ENCODE measurements at places on chromosomes 5 and 9. TPM values are rescaled to one million over a fixed set of nuclear protein-coding genes. Genes with fewer than 3 reads are reported as not detected.

TAF11L10 gene
- total RNA-seq, result not detected

PCDHB13 gene
- 2.6 TPM for total RNA-seq

BTNL3 gene
- not detected for total RNA-seq

PTGDS gene
- total RNA-seq, result 38.8 TPM

PCDHB6 gene
- 0.42 TPM for total RNA-seq

NPR3 gene
- 0.25 TPM for total RNA-seq

PDE6A gene
- total RNA-seq, result not detected

ADAMTSL2 gene
- 2.9 TPM for total RNA-seq

CCDC192 gene
- not detected for total RNA-seq

DNA sequence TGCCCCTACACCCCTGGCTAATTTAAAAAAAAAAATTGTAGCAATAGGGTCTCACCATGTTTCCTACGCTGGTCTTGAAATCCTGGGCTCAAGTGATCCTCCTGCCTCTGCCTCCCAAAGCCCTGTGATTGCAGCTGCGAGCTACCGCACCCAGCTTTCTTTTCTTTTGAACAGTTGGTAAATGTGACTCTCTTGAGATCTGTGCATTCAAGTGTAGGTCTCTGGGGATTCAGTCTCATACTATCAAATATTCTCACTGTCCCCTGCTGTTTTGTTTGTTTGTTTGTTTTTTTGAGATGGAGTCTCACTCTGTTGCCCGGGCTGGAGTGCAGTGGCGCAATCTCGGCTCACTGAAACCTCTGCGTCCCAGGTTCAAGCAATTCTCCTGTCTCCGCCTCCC, 42.3 kb upstream of the CXXC5 start:
- H3K27me3 ChIP-seq, result no peaks in the 10 kb centered on the region
- H3K27ac ChIP-seq, result no peak overlapping the region
- DNase-seq, result no peak
- H3K4me1 ChIP-seq, result no peaks in the 10 kb centered on the region

DNA sequence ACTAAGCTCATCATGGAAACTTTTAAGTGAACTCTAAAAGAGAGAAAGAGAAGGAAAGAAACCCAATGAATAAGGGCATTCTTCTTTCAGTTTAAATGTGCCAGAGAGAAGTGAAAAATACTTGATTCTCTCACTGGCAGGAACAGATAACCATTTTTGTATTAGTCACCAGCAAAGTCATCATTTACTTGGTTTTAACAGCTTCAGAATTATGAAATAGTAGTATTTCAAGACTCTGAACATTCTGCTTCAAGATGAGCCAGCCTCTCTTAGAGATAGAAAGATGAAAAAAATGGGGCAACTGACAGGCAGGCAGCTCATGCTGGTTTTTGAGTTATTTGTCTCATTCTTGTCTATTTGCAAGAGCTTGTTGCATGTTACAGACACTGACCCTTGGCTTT, 103.5 kb downstream of the GCNT1 start:
- no peak for DNase-seq
- H3K27me3 ChIP-seq, result no peaks in the 10 kb centered on the region
- no peaks in the 10 kb centered on the region for H3K36me3 ChIP-seq
- H3K27ac ChIP-seq, result no peak overlapping the region
- H3K4me1 ChIP-seq, result no peaks in the 10 kb centered on the region

DNA sequence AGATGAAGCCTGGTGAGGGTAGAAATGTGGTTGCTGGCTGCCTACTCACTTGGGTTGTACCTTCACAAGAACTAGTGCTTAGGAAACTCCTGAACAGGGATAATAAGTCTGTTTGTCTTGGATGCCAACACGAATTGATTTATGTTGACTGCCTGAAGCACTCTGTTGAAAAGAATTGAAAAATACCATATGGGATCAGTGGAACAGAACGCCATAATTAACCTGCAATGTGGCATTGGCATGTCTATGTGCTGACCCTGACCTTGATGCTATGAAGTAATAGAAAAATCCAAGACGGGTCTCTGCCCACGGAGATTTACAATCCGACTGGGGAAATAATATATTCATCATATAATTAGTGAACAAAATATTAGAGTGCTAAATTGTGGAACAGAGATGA, 10.5 kb downstream of the LIX1 start:
- H3K27me3 ChIP-seq, result no peaks in the 10 kb centered on the region
- H3K4me3 ChIP-seq, result no peak overlapping the region
- H3K36me3 ChIP-seq, result no peaks in the 10 kb centered on the region
- H3K4me1 ChIP-seq, result no peaks in the 10 kb centered on the region
- no peak overlapping the region for H3K27ac ChIP-seq

DNA sequence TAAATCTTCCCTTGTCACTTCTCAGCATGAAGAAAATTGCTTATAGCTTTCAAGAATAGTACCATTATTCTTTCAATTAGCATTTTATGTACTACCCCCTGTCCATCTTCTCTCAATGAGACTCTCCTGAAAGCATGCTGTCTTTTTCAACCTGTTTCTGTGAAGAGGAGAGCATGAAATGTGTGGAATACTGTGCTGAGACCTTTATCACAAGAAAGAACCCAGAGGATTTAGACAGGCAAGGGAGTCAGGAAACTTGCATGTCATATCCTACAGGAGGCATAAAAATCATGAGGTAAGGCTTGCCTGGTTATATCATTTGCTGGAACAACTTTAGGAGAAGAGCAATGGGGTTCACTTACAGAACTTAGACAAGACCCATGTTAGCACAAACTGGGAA, 56.7 kb upstream of the LPAR1 start:
- DNase-seq, result no peak
- no peak overlapping the region for H3K4me3 ChIP-seq
- H3K27ac ChIP-seq, result no peak overlapping the region
- H3K36me3 ChIP-seq, result no peaks in the 10 kb centered on the region

GRCh38 chr9:4365055-4365454, 65.2 kb upstream of the GLIS3 start:
- no peaks in the 10 kb centered on the region for H3K36me3 ChIP-seq
- no peak for DNase-seq
- H3K4me3 ChIP-seq, result no peak overlapping the region

DNA sequence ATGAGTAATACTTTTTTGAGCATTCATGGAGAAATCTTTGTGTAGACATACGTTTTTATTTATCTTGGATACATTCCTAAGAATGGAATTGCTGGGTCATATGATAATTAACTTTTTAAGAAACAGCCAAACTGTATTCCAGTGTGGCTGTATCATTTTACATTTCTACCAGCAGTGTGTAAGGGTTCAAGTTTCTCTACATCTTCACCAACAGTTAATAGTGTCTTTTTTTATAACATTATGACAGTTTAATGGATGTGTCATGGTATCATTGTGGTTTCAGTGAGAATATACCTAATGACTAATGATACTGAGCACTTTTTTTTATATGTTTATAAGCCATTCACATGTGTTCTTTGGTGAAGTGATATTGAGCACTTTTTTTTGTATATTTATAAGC, 52.4 kb downstream of the NIPBL start:
- DNase-seq, result no peak
- no peak overlapping the region for H3K4me3 ChIP-seq

- no peaks in the 10 kb centered on the region for H3K27me3 ChIP-seq
- no peak for DNase-seq
- H3K36me3 ChIP-seq, result no peaks in the 10 kb centered on the region
These were observed 128.5 kb upstream of the FAM174A start for GRCh38 chr5:100406640-100407039.

DNA sequence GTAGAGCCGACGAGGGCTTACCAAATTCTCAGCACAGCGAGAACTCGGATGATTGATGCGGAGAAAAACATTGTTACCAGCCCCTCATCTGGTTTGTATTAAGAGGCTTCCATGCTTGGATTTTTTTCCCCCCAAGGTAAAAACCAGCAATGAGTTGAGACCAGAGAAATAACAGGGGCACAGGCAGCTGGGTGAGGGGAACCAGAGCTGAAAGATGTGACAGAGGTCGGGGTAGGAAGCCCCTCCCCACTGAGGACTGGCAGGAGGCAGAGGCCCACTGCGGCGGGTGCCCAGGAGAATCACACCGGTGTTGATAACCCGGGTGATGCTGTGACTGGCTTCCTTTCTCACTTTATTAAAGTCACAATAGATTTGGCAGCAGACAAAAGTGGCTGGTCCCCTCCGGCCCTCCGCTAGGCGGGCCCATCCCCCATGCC, 116.5 kb upstream of the PHYKPL start:
- no peaks in the 10 kb centered on the region for H3K4me1 ChIP-seq

DNA sequence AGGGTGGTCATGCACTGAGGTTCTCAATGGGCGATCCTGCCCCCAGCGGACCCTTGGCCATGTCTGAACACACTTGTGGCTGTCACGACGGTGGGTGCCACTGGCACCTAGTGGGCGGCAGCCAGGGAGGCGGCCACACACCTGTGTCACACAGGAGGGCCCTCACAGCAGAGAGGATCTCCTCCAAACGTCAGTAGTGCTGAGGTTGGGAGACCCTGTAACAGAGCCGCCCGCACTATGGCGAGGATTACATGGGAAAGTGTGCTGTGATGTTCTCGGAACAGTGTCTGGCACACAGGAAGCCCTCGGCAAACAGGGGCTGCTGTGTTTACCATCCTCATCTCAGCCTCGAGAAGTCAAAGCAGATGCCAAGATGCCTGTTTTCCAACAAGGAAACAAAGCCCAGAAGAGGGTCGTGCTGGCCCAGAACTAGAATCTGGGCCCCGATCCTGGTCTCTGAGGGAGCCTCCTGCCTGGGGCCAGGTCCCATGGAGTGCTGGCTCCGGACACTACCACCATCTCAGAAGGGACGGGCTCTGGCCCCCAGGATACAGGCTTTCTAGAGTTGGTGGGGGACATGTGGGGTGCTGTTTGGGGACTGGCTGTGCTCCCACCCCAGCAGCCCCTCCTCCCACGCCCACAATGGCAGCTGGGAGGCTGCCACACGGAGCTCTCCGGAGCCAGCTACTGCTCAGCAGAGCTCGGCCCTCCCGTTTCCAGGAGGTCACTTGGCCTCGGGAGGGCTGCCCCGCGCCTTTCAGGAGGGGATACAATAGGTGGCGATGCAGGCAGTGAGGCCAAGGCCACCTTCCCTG, 48.2 kb downstream of the DBH start:
- H3K4me1 ChIP-seq, result no peaks in the 10 kb centered on the region
- H3K36me3 ChIP-seq, result no peaks in the 10 kb centered on the region
- DNase-seq, result no peak

DNA sequence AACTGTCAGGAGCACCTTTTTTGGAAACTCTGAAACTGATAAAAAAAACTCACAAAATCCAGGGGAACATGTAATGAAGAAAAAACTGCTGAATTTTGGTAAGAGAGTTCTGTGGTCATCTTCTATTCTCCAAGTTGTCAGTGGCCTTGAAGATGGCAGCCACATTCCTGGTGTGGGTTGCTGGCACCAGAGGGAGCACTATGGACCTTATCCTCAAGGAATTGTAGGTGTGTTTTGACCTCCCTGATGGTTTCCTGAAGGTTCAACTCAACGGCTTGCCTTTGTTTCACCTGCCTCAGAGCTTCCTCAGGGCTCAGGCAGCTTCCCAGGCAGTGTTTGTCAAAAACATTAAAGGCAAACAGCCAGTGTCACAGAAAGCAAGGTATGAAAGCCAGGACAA, 2.2 kb upstream of the SLC38A9 start:
- H3K4me3 ChIP-seq, result no peak overlapping the region
- no peak for DNase-seq
- H3K36me3 ChIP-seq, result no peaks in the 10 kb centered on the region

DNA sequence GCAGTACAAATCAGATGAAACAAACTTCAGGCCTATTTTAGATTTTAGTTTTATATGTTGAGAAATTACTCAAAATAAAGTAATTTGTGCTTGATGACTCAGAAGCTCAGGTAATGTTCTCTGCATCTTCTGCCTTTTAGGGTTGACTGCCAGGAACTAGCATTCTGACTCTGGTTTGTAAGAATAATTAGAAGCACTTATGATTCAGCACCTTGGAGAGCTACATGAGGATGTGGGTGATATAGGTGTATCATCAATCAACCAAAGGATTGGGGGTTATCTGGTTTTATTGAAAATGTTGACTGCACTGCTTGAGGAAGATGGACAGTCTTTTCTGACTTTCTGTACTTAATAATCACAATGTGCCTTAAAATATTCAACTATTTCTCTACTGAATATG, 118.7 kb upstream of the SGCD start:
- DNase-seq, result no peak
- H3K4me3 ChIP-seq, result no peak overlapping the region
- H3K27me3 ChIP-seq, result no peaks in the 10 kb centered on the region
- H3K36me3 ChIP-seq, result no peaks in the 10 kb centered on the region

DNA sequence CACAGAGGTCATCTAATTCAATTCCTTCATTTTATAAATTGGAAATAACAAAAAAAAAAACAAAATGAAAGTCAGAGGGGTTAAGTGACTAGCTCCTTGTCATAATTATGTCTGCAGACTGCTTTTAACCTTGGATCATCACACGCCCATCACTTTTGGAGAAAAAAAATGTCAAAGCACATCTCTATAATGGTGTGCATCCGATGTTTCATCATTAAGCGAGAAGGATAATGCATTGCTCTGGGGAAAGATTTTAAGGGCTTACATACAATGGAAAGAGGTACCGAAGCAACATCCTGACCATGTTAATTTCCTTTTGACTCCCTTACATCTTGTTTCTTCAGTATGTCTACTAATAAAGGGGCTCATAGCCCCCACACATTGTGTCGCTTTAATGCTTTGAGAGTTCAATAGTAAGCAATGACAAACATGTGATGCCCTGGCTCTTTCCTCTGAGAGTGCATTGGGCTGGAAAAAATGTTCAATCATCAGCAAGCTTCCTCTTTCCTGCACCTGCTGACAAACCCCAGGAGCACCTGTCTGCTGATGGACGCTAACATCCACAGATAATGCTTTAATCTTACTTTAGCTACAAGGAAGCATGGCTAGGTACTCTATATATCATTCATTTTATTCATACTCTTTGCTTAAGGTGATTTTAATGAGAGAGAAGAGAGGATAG, 242.2 kb downstream of the SMARCA2 start:
- H3K4me1 ChIP-seq, result no peaks in the 10 kb centered on the region
- H3K27ac ChIP-seq, result no peak overlapping the region
- no peaks in the 10 kb centered on the region for H3K27me3 ChIP-seq

- H3K4me1 ChIP-seq, result no peaks in the 10 kb centered on the region
- DNase-seq, result no peak
- H3K27me3 ChIP-seq, result peaks cover 4% of the 10 kb centered on the region
These were observed 232.3 kb upstream of the TRPM3 start for GRCh38 chr9:71353720-71354119.

DNA sequence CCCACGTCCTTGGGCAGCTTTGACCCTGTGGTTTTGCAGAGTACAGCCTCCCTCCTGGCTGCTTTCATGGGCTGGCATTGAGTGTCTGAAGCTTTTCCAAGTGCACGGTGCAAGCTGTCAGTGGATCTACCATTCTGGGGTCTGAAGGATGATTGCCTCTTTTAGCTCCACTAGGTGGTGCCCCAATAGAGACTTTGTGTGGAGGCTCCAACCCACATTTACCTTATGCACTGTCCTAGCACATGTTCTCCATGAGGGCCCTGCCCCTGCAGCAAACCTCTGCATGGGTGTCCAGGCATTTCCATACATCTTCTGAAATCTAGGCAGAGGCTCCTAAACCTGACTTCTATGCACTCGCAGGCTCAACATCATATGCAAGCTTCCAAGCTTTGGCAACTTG, 644.2 kb upstream of the CDH9 start:
- no peak overlapping the region for H3K27ac ChIP-seq
- no peak overlapping the region for H3K4me3 ChIP-seq
- H3K4me1 ChIP-seq, result no peaks in the 10 kb centered on the region
- no peaks in the 10 kb centered on the region for H3K27me3 ChIP-seq
- no peak for DNase-seq

Data from pancreas (tissue), 10 donors.